ENCODE measurements at places on chromosomes 11 and 22.
A peak's percentile ranks its signal among the peaks of the same experiment; 100 is the strongest.

DNA sequence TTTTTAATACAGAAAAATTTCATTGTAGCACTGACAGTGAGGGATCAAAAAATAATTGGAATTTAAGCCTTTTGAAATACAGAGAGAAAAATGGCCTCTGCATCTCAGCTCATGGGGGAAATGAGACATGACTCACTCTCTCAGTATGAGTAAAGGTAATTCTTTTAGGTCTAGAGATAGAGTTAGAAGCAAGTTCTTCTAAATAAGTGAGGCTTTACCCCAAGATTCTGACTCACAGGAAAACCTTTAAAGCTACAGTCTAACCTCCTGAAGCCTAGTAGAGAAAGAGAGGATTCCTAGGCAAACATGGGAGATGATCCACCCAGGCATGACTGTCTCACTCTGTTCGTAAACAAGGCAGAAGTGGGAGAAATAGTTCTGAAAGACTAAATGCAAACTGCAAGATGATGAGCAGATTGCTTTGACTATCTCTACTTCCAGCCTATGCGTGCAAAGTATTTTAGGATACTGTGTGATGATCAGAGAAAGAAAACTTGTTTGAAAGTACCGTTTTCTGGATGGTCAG lies 1003.3 kb upstream of the CCDC90B start:
- peak; percentile 59 for DNase-seq

DNA sequence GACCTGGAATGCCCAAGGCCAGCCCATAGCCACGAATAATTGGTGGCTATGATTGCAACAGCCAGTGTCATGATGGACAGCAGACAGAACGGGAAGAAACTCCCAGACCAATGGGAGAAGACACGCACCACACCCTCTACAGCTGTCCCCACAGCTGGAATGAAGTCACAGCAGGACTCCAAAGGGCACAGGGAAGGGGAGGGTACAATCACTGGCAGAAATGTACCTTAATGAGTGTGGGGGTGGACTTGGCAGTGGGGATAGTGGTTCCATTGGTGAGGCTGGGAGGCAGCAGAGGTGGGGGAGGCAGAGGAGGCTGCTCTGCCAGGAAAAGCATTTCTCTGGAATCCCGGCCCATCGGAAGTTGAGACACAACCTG lies 52.9 kb downstream of the SGSM3 start:
- no peak for DNase-seq

DNA sequence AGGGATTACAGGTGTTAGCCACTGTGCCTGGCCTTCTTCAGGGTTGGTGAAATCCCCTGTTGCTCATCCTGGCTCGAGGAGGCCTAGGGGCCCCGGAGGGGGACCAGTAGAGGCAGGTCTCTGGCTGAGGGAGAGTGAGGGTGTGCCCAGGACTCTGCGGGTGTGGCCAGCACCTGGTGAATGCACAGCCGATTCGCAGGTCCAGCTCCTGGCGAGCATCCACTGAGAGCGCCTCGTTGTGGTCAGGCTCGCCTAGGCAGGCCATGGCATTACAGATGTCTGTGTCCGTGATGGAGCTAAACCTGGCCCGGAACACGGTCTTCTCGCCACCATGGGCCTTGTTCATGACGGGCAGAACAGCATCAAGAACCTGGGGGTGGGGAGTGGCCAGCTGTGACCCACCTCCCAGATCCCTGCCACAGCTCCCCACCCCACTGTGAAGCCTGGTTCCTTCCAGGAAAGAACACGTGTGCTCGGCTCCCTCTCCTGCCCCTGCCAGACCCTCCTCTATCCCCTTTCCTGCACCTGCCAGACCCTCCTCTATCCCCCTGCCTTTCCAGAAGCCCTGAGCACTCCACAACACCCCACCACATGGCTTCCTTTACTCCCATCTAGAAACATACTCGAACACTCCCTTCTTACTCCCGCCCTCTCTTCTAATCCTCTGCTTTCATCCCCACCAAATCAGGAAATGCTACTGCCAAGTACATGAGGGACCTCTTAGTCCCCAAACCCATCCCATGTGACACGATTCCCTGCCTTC lies 12.4 kb downstream of the TOP3B start:
- DNase-seq: no peak

GRCh38 chr11:118913411-118914125 lies 12.2 kb downstream of the BCL9L start:
- DNase-seq: no peak

DNA sequence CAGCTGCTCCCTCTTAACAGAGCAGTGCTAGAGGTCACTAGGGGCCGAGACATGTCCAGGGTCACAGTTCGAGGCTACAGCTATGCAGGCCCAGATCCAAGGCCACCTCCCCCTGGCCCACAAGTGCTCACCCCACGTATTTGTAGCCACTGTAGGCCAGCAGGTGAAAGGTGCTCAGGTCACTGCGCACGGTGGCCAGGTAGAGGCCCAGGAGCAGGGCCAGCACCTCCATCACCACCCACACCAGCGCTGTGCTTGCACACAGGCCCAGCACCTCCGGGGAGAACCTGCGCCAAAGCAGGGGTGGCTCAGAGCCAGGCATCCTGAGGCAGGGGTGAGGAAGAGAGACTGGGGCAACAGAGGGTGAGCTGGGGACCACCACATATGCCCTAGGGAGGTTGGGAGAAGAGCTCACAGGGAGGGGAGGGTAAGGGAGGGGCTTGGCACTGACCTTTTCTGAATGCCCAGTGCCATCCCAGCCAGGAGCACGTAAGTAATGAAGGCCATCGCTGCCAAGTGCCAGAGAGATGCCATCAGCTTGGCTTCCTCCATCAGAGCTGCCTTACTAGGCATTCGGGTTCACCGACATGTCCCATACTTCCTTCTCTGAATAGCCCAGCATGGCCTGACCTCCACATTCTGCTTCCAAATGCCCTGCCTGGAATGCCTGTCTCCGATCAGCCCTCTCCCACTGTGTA lies 3.5 kb downstream of the YIF1A start:
- no peak for DNase-seq

DNA sequence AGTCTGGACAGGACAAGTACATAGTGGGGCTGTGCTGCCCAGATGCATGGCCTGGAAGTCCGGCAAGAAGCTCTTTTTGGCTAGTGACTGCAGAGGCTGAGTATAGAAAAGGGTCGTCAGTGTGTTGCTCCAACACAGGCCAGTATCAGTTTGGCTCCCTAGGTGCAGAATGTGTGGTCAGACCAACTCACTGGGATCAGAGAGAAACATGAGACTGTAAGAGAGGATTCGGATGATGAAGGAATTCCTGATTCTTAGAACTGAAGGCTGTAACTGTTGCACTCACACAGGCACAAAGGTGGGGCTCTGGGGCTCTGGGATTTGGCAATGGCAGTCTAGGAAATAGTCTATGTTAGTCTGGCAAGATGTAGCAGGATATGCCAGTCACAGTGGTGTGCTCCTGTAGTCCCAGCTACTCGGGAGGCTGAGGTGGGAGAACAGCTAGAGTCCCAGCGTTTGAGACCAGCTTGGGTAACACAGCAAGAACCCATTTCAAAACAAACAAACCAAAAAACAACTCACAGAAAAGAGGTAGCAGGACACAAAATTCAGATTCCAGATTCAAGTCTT lies 11.1 kb upstream of the UPB1 start:
- DNase-seq: no peak

DNA sequence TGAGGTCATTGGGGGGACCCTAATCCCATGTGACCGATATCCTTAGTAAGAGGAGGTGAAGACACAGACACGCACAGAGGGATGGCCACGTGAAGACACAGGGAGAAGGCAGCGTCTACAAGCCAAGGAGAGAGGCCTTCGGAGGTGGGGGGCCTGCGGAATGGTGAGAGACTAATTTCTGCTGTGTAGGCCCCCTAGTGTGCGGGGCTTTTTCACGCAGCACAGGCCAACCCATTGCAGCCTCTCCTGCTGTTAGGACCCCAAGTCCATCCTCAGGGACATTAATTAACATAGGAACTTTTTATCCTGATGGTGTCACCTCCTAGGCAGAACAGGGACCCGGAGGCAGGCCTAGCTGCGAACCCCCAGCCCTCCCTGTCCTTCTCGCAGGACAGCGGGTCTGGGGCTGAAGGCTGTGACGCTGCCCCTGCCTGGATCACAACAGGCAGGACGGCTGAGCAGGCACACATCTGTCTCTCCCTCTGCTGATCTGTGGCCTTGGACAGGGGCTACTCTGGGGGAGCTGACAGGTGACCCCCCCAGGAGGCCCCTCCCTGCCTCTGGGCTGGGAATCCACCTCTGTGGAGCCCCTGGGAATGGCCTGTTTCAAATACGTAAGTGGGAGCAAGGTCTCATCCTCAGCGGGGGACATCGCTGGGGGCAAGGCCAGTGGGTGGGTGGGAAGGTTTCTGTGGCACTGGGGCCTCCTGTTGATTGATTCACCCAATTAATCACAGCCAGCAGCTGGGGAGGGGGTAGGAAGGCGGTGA lies 7.9 kb downstream of the ASCL2 start:
- no peak for DNase-seq

GRCh38 chr11:39367534-39367933 lies 2091.9 kb downstream of the LRRC4C start:
- DNase-seq: no peak

DNA sequence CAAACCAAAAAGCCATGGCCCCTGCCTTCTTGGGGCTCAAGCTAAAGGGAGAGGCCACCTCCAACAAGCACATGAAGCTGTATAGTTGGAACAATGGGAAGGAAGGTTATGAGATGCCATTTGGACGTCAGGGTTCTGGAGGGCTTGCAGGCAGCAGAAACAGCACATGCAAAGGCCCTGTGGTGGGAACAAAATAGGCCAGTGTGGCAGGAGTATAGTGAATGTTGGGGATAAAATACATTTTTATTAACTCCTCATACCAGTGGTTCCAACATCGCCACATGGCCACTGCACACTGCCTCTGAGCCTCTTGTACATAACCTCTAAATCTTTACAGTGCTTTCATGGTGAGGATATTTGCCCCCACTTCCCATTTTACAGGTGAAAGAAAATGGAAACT lies 32.2 kb upstream of the MN1 start:
- no peak for DNase-seq

- DNase-seq: no peak
These were observed 189.0 kb downstream of the LUZP2 start for GRCh38 chr11:24685821-24686220.

GRCh38 chr11:121748068-121748467 lies 295.3 kb upstream of the SORL1-AS1 start:
- DNase-seq: no peak

GRCh38 chr11:33697997-33698396 lies 2.6 kb downstream of the C11orf91 start:
- no peak for DNase-seq

- peak; percentile 24 for DNase-seq
These were observed 369.4 kb downstream of the DDX10 start for GRCh38 chr11:109034339-109034696.

DNA sequence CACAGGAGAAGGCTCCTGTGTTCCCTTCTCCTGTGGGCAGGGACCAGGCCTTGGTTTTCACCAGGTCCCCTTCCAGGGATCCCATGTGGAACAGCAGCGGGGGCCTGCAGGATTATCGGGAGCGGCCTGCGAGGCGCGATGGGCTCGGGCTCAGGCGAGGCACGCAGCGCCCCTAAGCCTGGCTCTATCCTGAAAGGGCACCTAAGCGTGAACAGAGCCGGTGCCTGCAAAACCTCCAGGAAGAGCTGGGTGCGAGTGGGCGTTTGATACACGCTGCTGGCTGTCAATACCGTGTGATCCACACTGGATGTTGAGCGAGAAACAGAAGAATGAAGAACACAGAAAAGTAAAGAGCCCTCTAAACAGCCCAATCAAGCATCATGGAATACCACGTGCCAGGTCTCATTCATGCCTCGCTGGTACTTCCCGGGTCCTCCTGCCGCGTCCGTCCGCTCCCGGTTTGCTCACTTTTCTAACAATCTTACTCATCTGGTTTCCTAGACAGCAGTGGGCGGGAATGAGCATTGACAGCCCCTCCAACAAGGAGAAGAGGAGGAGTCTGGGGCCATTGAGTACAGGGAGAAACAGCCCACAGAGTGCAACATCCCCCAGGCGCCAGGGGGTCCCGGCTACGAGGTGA lies 12.5 kb downstream of the OSBPL5 start:
- no peak for DNase-seq

DNA sequence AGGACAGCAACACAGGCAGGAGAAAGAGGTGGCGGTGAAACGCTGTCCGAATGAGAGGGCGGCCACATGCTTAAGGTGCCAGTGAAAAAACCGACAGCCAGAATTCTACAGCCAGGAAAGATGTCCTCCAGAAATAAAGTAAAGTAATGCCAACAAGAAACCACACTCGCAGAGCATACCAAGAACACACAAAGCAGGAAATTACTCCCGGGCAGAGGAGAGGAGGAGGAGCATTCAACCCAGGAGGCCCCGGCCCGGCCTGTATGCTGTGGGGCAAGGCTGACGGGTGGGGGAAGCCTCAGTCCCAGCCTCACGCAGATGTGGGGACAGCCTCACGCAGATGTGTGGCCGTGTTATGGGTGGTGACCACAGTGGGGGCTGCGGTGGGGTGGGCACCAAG lies 28.0 kb downstream of the CHID1 start:
- DNase-seq: no peak

DNA sequence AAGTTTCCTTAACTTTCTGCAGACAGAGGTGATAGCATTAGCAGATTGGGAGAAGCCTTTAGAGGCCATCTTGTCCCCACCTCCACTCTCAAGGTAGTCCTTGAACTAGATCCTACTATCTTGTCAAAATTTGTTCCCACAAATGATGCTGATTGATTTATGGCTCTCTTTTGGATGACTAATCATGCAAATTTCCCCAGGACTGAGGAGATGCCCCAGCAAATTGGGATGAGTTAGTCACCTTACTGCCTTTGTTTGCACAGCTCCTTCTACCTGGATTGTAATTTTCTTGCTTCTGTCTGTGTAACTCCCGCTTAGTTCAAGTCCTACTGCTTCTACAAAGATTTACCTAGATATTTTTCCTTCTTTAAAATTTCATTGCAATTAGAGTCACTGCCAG lies 391.4 kb upstream of the CADM1 start:
- no peak for DNase-seq

GRCh38 chr22:42697542-42698013 lies 23.1 kb downstream of the A4GALT start:
- no peak for DNase-seq

GRCh38 chr11:34513682-34514449 lies at the start of gene ELF5:
ELF5 (minus strand) TSS chr11:34513794; CDS start chr11:34505749, 8,045 bp downstream.
- no peak for DNase-seq

DNA sequence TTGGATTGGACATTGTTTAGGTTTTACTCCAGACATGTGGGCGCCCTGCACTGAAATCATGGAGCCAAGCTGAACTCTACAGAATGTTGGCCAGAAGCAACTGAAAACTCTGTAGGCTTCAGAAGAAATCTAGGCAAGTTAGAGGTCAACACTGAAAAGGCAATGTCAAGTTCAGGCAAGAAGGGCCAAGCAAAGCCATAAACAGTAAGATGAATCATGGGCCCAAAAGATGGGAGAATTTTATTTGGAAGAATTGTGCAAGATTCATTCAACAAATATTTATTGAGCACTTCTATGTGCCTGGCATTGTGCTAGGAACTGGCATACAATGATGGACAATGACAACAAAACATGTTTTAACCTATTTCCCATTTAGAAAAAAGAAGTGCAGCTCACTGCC lies 10.9 kb downstream of the HOATZ start:
- no peak for DNase-seq

GRCh38 chr11:2930704-2931419 lies 1.6 kb upstream of the PHLDA2 start:
- DNase-seq: no peak

All from HS-5 (cell line).